ENCODE measurements at places on chromosomes 4 and X. TPM values are rescaled to one million over a fixed set of nuclear protein-coding genes. Genes with fewer than 3 reads are reported as not detected.

The MAOA gene
- 3.4 TPM for total RNA-seq

The SMR3B gene
- not detected for total RNA-seq

DNA sequence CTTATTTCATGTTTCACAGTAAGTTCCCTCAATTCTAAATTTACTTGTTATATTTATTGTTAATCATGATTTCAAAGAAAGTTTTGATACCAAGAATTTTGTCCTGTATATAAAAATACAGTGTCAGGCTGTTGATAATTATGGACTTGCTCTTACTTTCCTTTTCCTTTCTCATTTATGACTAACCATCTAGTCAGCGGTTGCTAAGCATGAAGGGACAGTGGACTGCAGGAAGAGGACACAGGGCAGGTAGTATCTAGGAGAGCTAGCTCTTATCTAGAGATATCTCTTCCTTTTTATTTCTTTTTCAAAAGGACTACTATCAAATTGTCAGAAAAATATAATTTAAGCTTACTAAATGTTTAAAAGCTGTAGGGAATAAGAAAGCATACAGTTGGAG is 1.6 kb downstream of the OPRPN start:
- DNase-seq: no peak
- no peaks in the 10 kb centered on the region for H3K4me1 ChIP-seq
- peaks cover 14% of the 10 kb centered on the region for H3K27me3 ChIP-seq
- H3K4me3 ChIP-seq: no peak overlapping the region
- H3K36me3 ChIP-seq: no peaks in the 10 kb centered on the region

GRCh38 chrX:153948002-153948466 is 3.6 kb upstream of the RENBP start:
- no peak overlapping the region for H3K4me3 ChIP-seq
- H3K27ac ChIP-seq: no peak overlapping the region
- H3K27me3 ChIP-seq: no peaks in the 10 kb centered on the region
- peaks cover 6% of the 10 kb centered on the region for H3K4me1 ChIP-seq
- peaks cover 17% of the 10 kb centered on the region for H3K36me3 ChIP-seq

The ASB9 gene
- not detected for total RNA-seq

- H3K4me3 ChIP-seq: no peak overlapping the region
- no peak for DNase-seq
- no peaks in the 10 kb centered on the region for H3K27me3 ChIP-seq
- no peak overlapping the region for H3K27ac ChIP-seq
- no peaks in the 10 kb centered on the region for H3K4me1 ChIP-seq
Observed at GRCh38 chr4:151569650-151570049, 160.7 kb downstream of the FHIP1A start.

The USP9X gene
- 101 TPM for total RNA-seq

The PLS3 gene
- 642 TPM for total RNA-seq

GRCh38 chr4:108156391-108156790 is 12.3 kb downstream of the LEF1 start:
- peaks cover 1% of the 10 kb centered on the region for H3K27me3 ChIP-seq
- no peak overlapping the region for H3K27ac ChIP-seq
- H3K4me1 ChIP-seq: peaks cover 13% of the 10 kb centered on the region
- no peak for DNase-seq

DNA sequence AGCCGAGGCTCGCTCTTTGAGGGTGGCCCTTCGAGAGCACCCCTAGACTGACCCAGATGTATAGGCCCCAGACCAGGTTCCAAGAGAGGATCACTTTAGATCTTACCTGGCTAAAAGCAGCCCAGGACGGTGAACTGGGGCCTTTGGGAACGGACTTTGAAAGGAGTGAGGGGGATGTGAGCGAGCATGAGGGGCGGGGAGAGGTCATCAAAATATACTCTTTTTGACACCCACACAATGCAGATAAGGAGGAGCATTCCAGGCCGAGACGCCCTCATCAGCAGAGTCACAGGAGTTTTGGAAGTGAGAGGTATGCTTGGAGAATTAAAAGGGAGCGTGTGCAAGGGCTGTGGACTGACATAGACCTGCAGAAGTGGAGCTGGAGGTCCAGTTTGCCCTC is 528 bp downstream of the NSDHL start:
- peak overlapping the region; percentile 93 for H3K4me3 ChIP-seq
- H3K36me3 ChIP-seq: peaks cover 5% of the 10 kb centered on the region
- DNase-seq: no peak
- H3K4me1 ChIP-seq: peaks cover 28% of the 10 kb centered on the region
- peak overlapping the region; percentile 85 for H3K27ac ChIP-seq

The GYG2 gene
- 14.1 TPM for total RNA-seq

The SPP1 gene
- 16.0 TPM for total RNA-seq

The NAA11 gene
- total RNA-seq: not detected

The PAGE5 gene
- total RNA-seq: not detected

- no peak for DNase-seq
- peaks cover 18% of the 10 kb centered on the region for H3K4me1 ChIP-seq
- H3K36me3 ChIP-seq: no peaks in the 10 kb centered on the region
- no peak overlapping the region for H3K4me3 ChIP-seq
Observed at GRCh38 chr4:185071236-185071811, 53.0 kb downstream of the HELT start.

- no peak overlapping the region for H3K4me3 ChIP-seq
- no peaks in the 10 kb centered on the region for H3K36me3 ChIP-seq
Observed at GRCh38 chrX:11135564-11136185, 24.5 kb downstream of the HCCS start.

The FAT1 gene
- total RNA-seq: 663 TPM

DNA sequence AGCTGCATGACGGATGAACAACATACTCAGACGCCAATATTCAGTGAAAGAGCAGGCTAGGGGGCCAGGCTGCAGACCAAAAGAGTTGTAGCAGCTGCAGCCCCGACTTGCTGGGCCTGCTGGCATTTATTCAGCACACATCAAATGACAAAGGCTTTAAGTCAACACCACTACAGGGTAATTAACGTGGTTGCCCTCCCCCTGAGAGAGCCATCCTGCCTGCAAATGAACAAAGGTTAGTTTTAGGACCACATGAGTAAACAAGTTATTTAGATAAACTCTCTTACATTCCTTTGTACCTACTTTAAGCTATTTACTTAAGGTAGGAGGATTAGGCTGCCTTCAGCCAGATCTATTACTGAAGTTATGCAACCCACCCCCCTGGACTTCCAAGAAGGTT is 1329.1 kb downstream of the PCDH18 start:
- H3K36me3 ChIP-seq: no peaks in the 10 kb centered on the region
- H3K4me3 ChIP-seq: no peak overlapping the region
- H3K4me1 ChIP-seq: no peaks in the 10 kb centered on the region
- H3K27me3 ChIP-seq: no peaks in the 10 kb centered on the region
- H3K27ac ChIP-seq: no peak overlapping the region

- no peaks in the 10 kb centered on the region for H3K36me3 ChIP-seq
- no peak for DNase-seq
- no peaks in the 10 kb centered on the region for H3K27me3 ChIP-seq
- H3K4me1 ChIP-seq: peaks cover 55% of the 10 kb centered on the region
- peak overlapping the region; percentile 75 for H3K27ac ChIP-seq
- no peak overlapping the region for H3K4me3 ChIP-seq
Observed at GRCh38 chrX:115339441-115340025, 50.0 kb downstream of the LUZP4 start.

The CYSLTR1 gene
- not detected for total RNA-seq

The CT45A3 gene
- not detected for total RNA-seq

The FMR1NB gene
- total RNA-seq: not detected

DNA sequence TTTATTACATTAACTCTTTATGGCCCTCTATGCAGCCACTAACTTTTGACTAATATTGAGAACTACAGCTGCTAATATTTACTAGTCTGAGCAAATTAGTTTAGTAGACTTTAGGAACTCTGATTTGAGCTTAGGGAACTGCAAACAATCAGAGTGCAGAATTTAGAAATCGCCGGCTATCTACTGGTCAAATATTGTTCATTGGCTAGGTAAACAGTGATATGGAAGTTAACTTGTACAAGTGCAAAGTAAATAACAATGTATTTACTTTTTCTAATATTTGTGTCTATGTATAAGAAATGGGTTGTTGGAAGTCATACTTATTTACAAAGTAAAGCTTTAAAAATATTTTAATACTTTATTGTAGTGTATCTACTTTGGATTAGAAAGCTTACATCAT is 279.6 kb downstream of the CFAP299 start:
- H3K27ac ChIP-seq: no peak overlapping the region
- H3K36me3 ChIP-seq: no peaks in the 10 kb centered on the region
- H3K4me1 ChIP-seq: no peaks in the 10 kb centered on the region
- no peak for DNase-seq
- peaks cover 7% of the 10 kb centered on the region for H3K27me3 ChIP-seq
- no peak overlapping the region for H3K4me3 ChIP-seq

DNA sequence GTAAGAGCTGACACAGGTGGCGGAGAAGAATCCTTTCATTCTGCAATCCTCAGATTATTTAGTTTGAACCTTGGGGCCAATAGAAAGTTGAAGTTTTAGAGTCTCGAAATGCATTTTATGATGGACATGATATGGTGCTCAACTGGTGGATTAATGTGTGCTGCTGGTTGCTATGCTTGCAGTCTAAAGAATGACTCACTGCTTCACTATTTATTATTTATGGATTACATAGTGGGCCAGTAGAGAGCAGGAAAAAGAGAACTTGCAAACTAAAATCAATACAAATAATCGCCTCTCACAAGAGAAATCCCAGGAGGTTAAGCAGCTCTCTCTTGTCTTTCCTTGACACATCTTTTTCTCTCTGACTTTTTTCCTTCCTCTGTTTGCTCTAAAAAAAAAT is 2326.8 kb upstream of the AGA start:
- no peak for DNase-seq
- no peak overlapping the region for H3K4me3 ChIP-seq
- no peaks in the 10 kb centered on the region for H3K4me1 ChIP-seq
- H3K27me3 ChIP-seq: no peaks in the 10 kb centered on the region

The UGT2B17 gene
- not detected for total RNA-seq

All from chondrocyte (in vitro differentiated cells).